ENCODE measurements at places on chromosomes 16 and 17. TPM values are rescaled to one million over a fixed set of nuclear protein-coding genes. Genes with fewer than 3 reads are reported as not detected.

DNA sequence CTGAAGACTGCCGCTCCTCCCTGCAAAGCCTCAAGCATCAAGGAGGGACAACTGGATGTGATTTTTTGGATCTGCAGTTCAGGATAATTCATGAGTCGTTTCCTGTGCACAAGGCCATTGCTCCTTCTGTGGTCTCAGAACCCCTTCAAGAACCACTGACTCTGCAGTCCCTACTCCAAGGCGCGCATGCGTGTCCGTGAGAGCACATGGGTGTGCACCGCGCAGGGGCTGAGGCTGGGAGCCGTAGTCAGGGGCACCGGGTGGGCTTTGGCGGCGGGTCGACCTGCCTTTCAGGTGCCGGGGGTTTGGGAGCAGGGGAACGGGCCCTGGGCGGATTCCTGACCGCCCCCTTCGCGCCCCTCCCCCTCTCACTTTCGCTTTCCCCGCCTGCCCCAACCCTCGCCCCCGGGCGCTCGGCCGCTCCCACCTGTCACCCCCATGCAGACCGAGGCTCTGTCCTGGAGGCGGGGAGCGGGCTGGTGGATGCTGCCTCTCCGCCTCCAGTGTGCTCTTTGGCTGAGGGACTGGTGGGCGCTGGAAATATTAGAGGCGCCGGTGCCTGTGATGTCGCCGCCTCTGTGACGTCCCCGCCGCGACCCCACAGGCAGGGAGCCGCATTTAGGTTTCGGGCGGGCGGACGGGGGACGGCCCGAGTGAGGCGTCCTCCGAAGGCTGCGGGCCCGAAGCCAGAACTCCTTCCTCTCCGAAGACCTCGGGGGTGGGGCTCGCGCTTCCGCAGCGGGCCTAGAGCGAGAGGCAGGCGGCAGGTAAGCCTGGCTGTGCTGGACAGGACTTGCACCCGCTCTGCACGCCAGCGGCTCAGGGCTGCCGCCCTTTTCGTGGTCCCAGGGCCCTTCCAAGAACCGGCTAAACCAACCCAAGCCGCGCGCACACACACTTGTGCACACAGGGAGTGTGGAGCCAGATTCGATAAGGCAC, at the start of gene SPATA32:
TSS of gene SPATA32 (minus strand) at position 518 of the 939 bp plus-strand sequence. CDS start at position 440, 78 bp downstream.
- DNase-seq: no peak

GRCh38 chr17:36665417-36665816, 64.0 kb downstream of the MRM1 start:
- no peak for DNase-seq

DNA sequence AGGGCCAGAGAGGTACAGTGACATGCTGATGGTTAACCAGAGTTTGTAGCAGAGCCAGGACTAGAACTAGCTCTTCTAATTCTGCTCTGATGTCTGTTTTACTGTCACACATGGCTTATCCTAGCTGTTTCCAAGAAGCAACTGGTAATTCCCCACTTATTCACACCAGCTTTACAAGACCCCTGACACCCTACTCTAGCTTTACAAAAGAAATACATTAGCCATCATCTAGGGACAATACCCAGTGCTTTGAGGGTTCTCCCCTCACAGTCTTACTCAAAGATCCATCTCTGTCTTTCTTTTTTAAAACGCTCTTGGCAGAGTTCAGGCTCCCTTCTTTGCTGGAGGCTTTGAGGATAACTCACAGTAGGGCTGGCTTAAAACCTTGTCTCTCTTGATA, 197.3 kb upstream of the PMFBP1 start:
- no peak for DNase-seq

DNA sequence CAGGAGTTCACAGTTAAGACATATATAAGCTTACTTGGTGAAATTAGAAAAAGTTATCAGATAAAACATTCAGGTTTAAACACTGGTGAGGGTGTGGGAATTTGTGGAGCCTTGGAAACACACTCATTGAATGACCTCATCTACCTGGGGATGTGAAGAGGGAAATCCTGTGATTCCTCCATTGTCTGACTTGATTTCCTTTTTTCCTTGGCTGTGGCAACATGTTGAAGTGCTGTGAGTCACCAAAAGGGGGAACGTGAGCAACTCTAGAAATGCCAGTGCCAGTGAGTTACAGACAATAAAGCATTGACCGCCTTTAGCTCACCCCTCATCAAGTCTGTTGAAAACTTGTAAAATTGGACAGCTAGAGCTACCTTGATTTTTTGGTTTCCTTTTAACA, 1.8 kb downstream of the HMOX2 start:
- DNase-seq: no peak

GRCh38 chr16:88435437-88436355, 17.4 kb upstream of the ZFPM1 start:
- DNase-seq: no peak

GRCh38 chr16:7382521-7382920, 49.9 kb downstream of the RBFOX1 start:
- DNase-seq: no peak

DNA sequence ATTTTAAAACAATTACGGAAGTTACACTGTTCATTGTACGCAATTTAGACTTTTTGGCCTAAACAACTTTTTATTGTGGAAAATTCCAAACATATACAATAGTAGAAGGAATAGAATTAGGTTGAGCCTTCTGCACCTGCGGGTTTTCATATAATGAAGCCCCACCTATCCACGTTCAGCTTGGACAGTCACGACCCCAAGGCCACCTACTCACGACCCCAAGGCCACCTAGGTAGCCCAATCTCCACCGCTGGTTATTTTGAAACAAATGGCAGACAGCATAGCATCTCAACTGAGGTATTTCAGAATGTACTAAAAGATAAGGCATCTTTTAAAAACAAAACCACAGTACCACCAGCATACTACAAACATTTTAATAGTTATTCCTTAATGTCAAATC, 631 bp downstream of the NLRC5 start:
- no peak for DNase-seq

DNA sequence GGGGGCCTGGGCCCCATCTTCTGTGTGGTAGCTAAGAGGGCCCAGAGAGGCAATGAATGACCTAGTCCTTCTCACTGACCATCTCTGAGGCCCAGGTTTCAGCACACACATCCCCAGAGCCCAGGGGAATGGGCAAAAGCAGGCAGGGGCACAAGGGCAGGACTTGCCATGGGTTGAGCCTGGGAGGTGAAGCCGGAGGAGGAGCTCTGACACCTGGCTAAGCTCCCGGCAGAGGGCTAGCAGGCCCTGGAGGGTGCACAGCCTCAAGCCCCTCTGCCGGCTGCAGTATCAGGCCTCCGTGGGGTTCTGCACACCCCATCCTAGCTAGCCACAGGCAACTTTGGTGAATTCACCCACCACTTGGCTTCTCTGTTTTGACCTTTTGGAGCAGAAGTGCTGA, 5.3 kb downstream of the SRCIN1 start:
- DNase-seq: no peak

GRCh38 chr17:41868568-41868967, 3.3 kb upstream of the KLHL11 start:
- DNase-seq: no peak

- DNase-seq: no peak
Observed at GRCh38 chr16:9102379-9102778, 10.9 kb downstream of the HAPSTR1 start.

GRCh38 chr17:79742951-79743476, 12.3 kb downstream of the ENPP7 start:
- no peak for DNase-seq

DNA sequence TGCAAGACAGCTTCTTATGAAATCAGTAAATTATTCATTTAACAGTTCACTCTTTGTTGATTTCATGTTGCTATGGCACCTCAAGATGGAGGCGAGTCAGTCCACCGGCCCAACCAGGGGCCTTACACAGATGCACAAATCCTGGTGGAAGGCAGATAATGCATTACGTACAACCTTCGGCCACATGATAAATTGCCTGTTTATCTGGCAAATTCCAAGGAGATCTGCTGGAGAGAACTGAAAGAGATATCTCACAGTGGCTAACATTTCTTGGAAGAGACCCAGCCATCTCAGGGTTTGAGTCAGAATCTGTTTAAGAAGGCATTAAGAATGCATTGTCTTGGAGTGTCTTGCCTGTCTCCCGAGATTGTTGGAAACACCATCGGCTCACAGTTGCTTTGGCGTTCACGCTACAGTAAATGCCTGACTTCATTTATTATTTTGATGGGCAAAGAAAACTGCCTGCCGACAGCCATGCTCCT, 225.6 kb downstream of the MSI2 start:
- peak; percentile 88 for DNase-seq

DNA sequence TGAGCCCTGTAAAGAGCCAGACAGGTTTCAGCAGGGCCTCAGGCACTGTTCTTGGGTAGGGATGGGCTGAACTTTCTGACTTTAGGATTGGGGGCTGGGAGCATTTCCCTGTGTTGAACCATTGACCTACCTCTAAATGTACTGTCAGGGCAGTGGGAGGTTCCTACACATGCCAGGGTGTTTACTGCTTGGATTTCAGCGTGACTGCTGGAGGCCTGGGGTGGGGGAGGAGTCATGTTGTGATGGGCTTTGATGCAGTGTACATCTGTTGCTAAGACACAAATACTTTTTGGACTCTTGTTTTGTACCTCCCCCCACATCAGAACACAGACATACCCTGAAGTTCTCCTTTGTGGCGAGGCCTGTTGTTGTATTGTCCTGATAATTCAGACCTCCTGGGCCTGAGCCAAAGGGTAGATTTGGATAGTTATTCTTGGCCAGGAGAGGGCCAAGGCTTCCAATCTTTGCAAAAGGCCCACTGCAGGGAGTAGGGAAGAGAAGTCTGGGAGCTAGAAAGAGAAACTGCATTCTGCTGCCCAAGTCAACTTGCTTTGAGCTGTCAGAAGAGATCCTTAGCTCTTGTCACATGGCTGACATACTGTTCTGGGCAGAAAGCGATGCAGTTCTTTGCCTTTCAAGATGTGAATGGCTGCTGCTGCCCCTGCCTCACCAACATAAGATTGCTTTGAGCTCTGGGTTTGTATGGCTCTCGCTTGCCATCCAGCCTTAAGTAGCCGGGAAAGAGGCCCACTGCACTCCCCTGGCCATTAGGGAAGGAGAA, 3.7 kb downstream of the NFE2L1 start:
- DNase-seq: peak; percentile 45

DNA sequence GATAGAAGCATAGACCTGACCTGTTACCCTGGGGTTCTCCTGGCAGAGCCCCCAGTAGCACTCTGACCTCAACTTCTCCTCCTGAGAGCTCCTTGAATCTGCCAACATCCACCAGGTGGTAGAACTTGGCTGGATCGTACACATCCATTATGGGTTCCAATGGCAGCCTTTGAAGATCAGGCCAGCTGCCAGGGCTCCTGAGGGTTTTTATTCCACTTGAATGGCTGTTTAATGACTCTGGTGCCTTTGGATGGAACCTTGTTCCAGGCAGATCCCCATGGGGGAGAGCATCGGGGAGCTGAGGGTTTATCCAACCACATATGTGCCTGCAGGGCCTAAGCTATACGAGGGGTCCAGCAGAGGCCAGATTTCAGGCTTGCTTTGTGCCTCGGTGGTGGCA, 47.1 kb upstream of the CLEC19A start:
- DNase-seq: no peak

GRCh38 chr17:65514541-65514940, 46.9 kb downstream of the AXIN2 start:
- peak; percentile 54 for DNase-seq

GRCh38 chr16:89437991-89438390, 52.4 kb downstream of the ANKRD11 start:
- no peak for DNase-seq

- no peak for DNase-seq
Observed at GRCh38 chr17:75270966-75271232, at the start of gene MIF4GD. Gene MIF4GD (minus strand): TSS chr17:75271231. CDS start chr17:75270195, 1,036 bp downstream.

DNA sequence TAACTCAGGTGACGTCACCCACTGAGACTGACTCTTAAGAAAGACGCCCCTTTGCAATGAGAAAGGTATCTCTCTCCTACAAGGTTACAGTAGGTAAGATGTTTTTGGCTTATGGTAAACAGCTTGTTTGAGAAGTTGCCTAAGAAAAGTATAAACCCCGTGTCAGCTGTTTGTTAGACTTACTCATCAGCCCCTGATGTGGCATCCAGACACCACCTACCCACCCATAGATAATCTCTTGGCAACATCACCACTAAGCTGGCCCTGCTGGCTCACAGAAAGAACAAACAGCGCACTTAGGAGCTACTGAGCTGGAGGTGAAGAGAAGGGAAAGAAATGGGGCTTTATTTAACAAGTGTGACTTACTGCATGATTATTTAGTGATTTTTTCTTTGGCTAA, 121.0 kb downstream of the PARN start:
- peak; percentile 22 for DNase-seq

- DNase-seq: peak; percentile 41
Observed at GRCh38 chr16:10181196-10182162, 749 bp downstream of the GRIN2A start.

DNA sequence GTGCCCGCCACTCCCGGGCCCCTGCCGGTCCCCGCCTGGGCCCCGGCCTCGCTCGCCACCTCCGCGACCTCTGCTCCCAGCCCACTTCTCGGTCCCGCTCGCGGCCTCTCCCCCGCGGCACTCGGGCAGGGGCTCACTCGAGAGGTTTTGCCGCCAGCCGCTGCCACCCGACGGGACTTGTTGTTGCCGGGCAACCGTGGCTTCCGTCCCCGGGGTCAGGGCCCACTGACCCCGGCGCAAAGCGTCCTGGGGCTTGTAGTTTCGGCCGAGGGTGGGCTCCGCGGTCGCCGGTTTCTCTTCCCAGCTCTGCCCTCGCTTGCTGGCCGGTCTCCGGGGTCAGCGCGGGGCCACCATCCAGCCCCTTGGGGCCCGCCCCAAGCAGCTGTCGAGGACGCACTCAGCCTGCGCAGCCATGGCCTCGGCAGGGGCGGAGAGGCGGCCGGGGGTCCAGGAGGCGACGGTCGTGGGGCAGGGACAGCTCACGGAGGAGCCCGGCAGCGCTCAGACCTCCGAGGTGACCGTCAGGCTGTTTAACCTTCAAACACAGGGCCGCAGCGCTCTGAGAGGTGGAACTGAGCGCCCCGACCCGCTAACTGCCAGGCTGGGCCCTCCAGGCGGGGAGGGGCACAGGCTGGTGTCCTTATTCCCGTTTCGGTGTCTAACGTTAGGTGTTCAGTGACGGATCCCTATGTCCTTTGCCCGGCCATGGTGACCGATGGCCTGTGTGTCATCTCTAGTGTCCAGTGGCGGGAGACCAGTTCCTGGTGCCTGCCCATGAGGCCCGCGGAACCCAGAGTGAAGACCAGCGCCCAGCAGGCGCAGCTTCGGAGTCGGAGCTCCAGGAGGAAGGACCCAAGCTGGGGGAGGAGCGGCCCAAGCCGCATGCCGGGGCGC, at the start of the genes C16orf86 and ENKD1:
TSS of gene C16orf86 (plus strand) at position 256 of the 894 bp plus-strand sequence. CDS start at position 413, 157 bp downstream.
TSS of gene ENKD1 (minus strand) at position 192 of the 894 bp plus-strand sequence. CDS start 308 bp downstream, outside the sequence.
- DNase-seq: peak; percentile 44

The TBC1D3G gene
- not detected for total RNA-seq

The KRT36 gene
- total RNA-seq: not detected

The WFIKKN1 gene
- not detected for total RNA-seq

The CTRB1 gene
- total RNA-seq: not detected

The RPL27 gene
- 1,450 TPM for total RNA-seq

Measured in H4 (cell line).